ENCODE measurements at places on chromosomes 5 and 9.

- no peak for DNase-seq
These were observed 243.8 kb upstream of the ZNF462 start for GRCh38 chr9:106619211-106619610.

- no peak for DNase-seq
These were observed 23.3 kb downstream of the FST start for GRCh38 chr5:53503562-53504218.

GRCh38 chr5:137022725-137023124 lies 476.4 kb downstream of the SPOCK1 start:
- no peak for DNase-seq

- DNase-seq, result no peak
These were observed 165.1 kb downstream of the ASTN2 start for GRCh38 chr9:117249799-117250198.
